Progenitor cell of endocrine pancreas (in vitro differentiated cells): ENCODE measurements at places on chromosomes 4 and X. TPM values are rescaled to one million over a fixed set of nuclear protein-coding genes. Genes with fewer than 3 reads are reported as not detected.

- DNase-seq, result no peak
These were observed 138.6 kb downstream of the AFF1 start for GRCh38 chr4:87073199-87074120.

DNA sequence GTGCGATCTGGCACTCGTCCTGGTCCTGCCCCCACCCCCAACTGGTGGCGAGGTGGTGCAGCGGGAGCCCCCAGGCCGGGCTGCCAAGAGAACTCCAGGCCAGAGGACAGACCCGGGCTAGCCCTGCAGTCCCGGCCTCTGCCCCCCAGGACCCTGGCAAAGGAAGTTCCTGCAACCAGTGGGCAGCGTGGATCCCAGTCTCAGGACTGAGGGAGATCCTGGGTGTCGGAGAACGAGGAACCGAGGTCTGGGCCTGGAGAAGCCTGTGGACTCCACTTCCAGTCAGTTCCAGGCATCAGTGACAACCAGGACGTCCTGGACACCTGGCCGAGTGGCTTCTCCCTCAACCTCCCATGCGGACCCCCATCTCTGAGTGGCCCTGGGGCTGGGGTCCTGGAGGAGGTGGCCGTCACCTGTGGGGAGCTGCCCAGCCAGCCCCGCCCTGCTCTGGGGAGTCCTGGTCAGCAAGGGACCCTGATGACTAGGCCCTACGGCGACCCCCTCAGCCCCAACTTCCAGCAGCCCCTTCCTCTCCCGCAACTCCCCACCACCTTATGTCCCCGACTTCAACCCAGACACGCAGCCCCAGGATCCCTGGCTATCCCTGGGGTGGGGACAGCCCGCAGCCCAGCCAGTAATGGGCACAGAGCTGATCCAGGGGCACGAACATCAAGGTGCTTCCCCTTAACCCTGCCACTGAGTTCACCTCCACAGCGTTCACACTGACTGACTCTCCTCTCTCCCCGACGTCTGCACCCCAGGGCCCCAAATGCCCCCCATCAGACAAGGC, 53.7 kb upstream of the NKX1-1 start:
- DNase-seq, result no peak

Gene TEX11
- 6.5 and 7.2 TPM in 2 replicates for total RNA-seq

DNA sequence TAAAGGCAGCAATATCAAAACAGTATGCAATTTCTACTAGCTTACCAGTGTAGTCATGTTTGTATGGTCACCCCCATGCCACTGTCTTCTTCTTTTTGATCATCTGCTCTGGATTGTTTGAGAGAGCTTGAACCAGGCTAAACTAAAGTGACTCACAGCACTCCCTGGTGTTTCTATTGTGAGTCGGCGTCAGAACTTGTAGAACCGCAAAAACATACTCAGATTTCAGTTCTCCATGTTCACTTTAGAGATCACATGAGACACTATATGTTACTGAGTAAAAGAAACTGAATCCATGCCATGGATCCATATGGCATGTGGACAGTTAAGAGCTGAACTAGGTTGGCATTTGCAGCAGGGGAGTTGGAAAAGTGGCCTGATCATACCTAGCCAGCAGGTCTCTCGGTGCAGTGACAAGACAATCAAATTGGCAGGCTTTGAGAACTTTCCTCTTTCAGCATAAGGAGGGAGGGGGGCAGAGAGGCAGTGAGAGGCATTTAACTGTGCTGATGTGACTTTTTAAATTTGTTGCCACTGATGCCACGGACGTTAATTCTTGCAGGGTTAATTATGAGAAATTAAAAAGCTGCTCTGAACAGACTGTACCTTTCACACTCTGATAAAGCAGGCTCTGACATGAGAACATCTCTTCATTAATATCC, 88.4 kb downstream of the AFF2 start:
- DNase-seq, result no peak

Gene LRCH2
- 14.4 and 16.9 TPM in 2 replicates for total RNA-seq

Gene POU3F4
- 0.53 and 0.67 TPM in 2 replicates for total RNA-seq

Gene FAM13A
- 29.5 and 31.2 TPM in 2 replicates for total RNA-seq

Gene IGSF1
- 13.8 and 14.6 TPM in 2 replicates for total RNA-seq

Gene DMP1
- not detected in 2 replicates for total RNA-seq

- no peak for DNase-seq
These were observed 1.5 kb downstream of the ADRA2C start for GRCh38 chr4:3767570-3768288.

DNA sequence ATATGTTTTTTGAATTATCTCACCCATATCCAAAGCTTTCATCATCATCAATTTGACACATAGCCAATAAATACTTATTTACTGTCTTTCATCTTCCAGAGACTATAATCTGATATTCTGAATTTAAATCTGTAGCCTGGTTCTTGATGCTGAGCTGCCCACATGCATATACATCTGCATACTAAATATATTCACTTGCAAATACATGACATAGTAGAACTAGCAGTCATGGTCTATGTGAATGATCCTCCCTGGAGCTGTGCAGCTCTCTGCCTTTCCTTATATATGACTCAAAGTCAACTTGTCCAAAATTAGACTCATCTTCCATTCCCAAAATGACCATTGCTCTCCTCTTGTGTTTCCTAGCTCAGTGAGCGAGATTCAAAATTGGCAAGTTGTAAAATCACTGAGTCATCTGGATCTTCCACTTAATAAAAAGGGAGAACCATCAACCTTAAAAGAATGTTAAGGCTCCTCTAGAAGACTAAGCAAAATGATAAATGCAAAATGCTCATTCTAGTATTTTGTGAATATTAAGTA, 448.2 kb downstream of the PPARGC1A start:
- DNase-seq, result no peak

- no peak for DNase-seq
These were observed 2.9 kb downstream of the AR start for GRCh38 chrX:67546496-67547423.

Gene CTAG1B
- not detected in 2 replicates for total RNA-seq

- no peak for DNase-seq
These were observed 15.8 kb downstream of the ATXN3L start for GRCh38 chrX:13304052-13304451.

Gene TIGD4
- total RNA-seq, result 2.5 and 3.3 TPM in 2 replicates

Gene CWH43
- total RNA-seq, result not detected in 2 replicates

DNA sequence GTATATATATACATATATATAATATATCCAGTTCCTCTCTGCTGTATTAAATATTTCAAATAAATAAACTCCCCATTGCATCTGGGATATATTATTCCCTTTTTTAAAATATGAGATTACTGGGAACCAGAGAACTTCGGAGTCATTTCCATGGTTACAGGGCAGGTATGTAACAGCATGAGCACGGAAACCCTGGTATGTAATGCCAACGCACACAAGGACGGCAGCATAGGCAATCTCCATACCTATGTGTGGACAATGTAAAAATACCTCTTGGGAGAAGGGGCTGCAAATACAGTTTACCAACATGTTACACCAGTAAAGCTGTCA, 62.8 kb downstream of the NUDT10 start:
- DNase-seq, result no peak
